ENCODE measurements at places on chromosomes 11 and 22.

DNA sequence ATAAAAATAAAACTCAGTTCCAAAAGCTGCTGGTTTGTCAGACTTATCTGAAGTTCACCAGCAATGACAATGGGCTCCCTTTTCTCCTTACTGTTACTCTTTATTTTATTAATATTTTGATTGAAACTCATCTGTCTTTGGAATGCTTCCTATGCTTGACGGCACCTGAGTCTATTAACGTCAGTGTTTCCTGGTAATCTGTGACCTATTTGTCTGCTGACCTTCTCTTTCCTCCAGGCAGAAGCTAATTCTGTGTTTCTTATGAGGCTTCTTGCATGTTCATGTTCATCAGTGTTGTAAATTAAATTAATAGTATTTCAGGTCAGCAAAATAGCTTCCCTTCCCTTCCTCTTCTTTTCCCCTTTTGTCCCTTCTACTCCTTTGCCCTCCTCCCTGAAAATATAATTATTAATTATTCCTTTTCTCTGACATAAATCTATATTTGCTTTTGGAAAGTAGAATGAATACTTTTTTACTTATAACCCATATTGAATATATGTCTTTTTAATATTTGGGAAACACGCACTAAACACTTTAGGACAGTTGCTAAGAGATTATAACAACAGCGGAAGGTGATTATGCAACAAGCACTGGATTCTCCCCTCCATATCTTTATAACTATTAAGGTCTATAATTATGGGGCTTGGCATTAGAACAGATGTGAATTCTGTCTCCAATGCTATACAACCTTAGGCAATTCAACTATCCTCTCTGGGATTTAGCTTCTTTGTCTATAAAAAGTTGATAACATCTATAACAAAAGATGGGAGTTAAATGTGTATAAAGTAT, 32.1 kb upstream of the PCF11 start:
- no peak for DNase-seq

- no peak for DNase-seq
Observed at GRCh38 chr11:113974741-113975470, at the start of gene HTR3A. Gene HTR3A (plus strand): TSS chr11:113975108. CDS start chr11:113975326, 218 bp downstream.

DNA sequence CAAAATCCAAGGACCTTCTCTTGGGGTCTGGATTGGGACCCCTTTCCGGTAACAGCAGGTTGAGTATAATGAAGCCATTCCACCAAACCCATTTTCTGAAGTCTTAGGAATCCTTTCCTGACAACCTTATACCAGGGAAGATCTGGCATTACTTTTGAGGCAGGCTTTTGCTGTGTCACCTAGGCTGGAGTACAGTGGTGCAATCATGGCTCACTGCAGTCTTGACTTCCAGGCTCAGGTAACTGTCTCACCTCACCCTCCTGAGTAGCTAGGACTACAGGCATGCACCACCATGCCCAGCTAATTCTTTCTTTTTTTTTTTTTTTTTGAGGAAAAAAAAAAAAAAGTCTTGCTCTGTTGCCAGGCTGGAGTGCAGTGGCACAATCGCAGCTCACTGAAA, 55.8 kb upstream of the TREH start:
- DNase-seq: no peak

DNA sequence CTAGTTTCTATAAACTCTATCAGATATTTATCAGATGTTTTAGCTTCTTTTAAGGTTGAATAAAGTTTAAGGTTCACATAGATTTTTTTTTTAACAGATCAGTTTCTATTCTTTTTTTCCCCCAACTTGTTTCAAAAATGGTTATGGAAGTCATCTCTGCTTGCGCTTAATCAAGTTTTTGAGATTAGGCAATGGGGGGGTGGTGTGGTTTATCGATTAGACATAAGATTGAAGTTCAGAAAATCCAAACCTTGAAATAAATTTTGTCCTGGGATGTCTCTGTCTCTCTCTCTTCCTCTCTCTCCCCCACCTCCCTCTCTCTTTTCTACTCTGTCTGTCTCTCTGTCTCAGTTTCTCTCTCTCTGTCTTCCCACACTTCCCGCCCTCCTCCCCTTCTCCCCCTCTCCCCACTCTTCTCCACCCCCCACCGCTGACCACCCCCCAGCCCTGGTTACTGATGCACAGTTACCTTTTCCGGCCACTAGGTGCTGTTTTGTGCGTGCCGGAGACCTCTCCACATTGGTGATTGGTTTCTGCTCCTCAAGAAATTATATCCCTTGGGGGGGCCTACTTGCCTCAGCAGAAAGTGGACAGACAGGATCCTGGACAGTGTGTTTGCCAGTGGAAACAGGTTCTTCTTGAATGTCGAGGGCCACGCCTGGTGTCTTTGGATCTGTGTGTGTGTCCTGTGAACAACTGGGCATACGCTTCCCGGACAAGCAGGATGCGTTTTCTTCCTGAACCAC, 29.7 kb upstream of the ANO1 start:
- DNase-seq: no peak

GRCh38 chr11:2930704-2931419, 1.6 kb upstream of the PHLDA2 start:
- DNase-seq: peak; percentile 59

DNA sequence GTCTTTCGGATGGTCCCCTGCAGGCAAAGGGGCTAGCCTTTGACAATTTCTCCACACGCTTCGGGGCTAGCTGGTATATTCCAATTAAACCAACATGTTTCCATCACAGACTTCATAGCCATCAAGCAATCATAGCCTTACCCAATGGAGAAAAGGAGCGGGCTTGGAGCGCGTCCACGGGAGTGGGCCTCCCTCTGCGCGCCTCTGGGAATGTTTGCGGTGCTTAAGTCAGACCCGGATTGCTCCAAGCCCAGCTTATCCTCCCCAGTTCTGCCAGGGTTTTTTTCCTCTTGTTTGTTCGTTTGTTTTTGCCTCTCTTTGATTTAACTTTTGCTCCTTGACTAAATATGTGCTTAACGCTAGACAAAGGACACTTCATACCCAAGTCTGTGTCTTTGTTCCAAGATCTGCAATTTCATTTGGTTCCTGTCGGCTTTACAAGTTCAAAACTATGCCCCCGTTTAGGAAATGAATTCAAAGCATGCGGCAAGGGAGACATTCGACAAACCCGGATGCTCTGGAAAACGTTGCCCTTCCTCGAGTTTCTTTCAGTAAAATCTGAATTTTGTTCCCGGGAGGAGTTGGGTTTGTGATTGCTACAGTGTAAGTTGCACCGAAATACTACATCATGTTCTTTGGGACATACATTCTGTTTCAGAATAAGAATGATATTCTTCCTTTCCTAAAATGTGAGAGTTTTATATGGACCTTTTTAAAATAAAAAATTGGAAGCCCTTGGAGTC, 1.0 kb upstream of the GLB1L2 start:
- no peak for DNase-seq

- DNase-seq: no peak
Observed at GRCh38 chr11:67615728-67616430, 9.1 kb downstream of the NDUFV1 start.

DNA sequence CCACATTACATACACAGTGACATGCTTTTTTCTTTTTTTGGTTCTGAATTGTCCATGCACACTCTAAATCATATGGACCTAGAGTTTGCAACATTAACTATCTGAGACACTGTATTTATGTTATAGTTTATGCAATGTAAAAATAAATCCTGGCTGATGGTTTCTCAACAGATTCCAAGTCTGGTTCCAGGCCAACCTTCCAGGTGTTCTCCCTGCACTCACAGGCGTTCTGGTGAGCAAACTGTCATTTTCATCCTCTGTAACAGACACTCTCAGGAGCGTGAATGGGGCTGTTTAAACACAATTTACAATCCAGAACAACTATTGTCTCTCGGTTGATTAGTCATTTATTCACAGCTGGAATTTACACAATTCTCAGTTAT, 36.5 kb upstream of the ANKK1 start:
- DNase-seq: no peak

GRCh38 chr11:8772571-8773519, 90.3 kb downstream of the RPL27A start:
- DNase-seq: no peak

GRCh38 chr11:34149786-34150185, 44.4 kb downstream of the NAT10 start:
- DNase-seq: peak; percentile 36

DNA sequence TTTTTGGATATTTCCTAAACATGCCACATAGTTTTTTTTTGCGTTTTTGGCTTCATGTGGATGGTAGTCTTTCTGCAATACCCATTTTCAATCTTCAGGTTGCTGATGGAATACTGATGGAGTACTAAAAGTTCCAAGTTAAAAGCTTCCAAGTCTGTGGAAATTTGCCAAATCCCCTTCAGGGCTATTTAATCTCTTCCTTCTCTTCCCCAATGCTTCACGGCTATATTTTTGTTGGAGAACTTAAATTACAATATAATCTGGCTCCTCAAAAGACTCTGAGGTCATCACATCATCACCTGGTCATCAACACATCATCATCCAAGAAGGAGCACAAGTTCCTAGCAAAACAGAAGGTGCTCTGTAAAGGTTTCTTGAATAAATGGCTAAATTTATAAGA, 881.0 kb upstream of the TENM4 start:
- DNase-seq: no peak

- no peak for DNase-seq
Observed at GRCh38 chr11:12845739-12846358, 163.3 kb upstream of the RASSF10 start.

DNA sequence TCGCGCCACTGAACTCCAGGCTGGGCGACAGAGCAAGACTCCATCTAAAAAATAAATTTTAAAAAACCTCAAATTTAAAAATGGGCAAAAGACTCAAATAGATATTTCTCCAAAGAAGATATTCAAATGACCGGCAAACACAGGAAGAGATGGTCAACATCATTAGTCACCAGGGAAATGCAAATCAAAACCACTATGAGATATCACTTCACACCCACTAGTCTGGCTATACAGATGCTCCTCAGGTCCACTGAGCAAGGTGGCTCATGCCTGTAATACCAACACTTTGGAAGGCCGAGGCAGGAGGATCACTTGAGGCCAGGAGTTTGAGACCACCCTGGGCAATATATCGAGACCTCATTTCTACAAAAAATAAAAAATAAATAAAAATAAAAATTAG, 43.3 kb upstream of the SLC35C1 start:
- DNase-seq: no peak

GRCh38 chr22:31929167-31929930, 15.0 kb upstream of the YWHAH start:
- DNase-seq: no peak

DNA sequence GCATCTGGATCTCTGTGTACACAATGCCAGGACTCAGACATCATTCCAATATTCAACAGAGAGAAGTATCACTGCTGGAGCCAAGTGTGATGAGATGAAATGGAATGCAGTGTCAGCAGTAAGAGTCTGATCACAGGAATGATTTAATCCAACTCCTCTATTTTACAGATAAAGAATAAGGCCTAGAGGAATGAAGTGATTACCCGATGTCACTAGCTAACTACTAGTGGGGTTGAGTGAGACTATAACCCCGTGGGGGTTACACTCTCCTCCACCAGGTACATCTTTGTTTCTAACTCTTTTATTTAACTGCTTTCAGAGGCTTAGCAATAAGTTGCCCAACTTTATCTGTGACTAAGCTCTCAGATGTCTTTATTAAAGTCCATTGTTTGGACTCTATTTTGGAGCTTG, 94.2 kb upstream of the FAT3 start:
- DNase-seq: no peak

- DNase-seq: peak; percentile 18
Observed at GRCh38 chr11:66080055-66080817, 10.2 kb downstream of the PACS1 start.

- DNase-seq: peak; percentile 72
Observed at GRCh38 chr22:22748297-22748743, 103.9 kb downstream of the GGTLC2 start.

GRCh38 chr11:43983221-43983810, 40.9 kb downstream of the C11orf96 start:
- DNase-seq: no peak

- peak; percentile 32 for DNase-seq
Observed at GRCh38 chr11:134124660-134125451, 56.0 kb downstream of the JAM3 start.

DNA sequence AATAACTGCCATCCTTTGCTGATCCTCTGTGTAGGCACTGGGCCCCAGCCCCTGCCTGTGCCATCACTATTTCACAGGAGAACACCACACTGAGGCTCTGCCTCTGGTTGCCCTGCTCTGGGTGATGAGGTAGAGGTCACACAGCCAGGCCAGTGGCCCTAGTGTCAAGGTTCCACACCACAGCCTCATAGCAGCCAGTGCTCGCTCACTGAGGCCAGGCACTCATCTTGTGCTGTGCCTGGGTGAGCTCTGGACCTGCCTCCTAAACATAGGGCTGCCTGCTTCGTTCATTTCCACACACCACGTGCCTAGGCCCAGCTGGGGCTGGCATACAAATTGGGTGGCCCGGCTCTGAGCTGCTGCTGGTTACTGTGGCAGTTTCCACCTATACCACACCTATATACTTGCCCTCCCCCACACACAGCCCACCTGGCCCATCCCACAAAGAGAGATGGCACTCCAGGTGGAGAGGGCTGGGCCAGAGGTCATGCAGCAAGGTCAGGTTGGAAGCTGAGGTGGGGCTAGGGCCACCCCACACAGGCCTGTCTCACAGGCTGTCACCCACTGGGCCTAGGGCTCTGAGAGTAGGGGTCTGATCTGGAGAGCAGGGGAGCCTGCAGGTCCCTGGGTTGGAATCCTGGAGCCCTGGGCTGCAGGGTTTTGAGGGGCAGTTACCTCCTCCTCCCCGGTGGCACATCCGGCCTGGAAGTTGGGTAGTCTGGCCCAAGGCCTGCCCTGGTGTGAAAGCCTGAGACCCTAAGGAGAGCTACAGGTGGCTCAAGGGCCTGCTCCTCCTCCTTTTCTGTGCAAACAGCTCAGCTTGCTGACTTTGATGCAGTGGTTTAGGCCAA, 11.2 kb downstream of the KCNQ1OT1 start:
- no peak for DNase-seq

GRCh38 chr11:47464483-47464882, 15.5 kb upstream of the RAPSN start:
- no peak for DNase-seq

DNA sequence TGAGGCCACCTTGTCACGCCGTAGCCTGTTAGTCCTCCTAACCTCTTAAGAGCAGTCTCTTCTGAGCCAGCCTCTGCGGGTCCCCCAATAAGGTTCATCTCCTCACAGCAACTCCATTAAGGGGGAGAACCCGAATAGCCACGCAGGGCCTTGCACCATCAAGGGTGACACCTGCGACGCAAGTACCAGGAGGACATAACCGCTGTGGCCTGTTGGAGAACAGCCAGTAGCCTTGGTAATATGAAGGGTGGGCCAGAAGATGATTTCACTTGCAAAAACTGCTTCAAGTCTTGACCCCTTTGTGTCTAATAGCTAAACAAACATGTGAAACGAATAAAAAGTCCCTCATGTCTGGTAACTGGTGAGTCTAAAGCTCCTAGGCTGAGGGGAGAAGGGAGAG, 14.8 kb downstream of the ARFGAP2 start:
- no peak for DNase-seq

GRCh38 chr11:81286550-81286949, 1447.1 kb downstream of the FAM181B start:
- DNase-seq: no peak

GRCh38 chr22:27204280-27204679, 546.9 kb downstream of the MIAT start:
- no peak for DNase-seq

All from suppressor macrophage (primary cell).